Activated T-cell treated with anti-CD3 and anti-CD28 coated beads, Interleukin-2, amount 50 U/mL, for 24 hours (primary cell): ENCODE measurements at places on chromosomes 2 and 18.

DNA sequence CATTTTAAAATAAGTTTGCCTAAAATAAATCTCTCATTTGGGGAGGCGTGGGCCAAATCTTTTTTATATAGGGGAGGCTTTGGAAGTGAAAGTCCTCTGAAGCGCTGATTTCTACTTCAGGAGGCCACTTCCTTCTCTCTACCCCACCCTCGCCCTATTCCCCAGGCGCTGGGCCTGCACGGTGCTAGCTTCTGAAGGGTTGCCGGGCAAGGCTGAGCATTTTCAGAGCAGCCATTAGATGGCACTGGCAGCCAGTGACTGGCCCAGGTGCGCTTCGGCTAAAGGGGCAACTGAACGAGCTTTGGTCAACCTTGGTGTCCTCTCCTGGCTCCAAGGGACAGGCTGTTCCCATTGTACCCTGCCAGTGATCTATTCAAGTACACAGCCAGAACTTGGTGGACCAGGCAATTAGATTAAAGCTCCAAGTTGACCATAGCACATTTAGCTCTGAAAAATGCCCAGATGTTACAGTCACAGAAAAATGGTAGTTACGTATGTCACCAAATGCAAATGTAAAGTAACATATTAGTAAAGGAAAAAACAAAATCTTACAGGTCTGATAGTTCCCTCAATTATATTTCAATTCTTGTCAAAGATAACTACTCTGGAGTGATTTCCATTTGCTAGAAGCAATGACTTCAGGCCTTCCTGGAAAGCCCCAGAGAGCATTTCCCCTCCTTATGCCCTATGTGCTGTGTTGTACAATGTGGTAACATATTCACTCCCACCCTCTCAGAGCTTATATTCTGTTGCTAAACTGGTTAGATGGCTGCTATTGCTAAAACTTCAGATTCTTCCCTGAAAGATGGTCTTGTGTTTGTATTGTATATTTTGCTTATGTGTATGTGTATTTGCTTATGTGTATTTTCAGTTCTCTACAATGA lies 2.1 kb downstream of the POMC start:
- DNase-seq, result peak; percentile 60

GRCh38 chr2:42957861-42958301 lies 165.5 kb upstream of the HAAO start:
- DNase-seq, result no peak

GRCh38 chr2:147198651-147199171 lies 646.1 kb upstream of the ACVR2A start:
- DNase-seq, result no peak

GRCh38 chr2:170974304-170974993 lies 45.4 kb downstream of the GORASP2 start:
- DNase-seq, result no peak

GRCh38 chr2:25314514-25315315 lies 27.0 kb downstream of the DNMT3A start:
- DNase-seq, result peak; percentile 93

- DNase-seq, result no peak
Measured at GRCh38 chr2:48306409-48307284, 223.3 kb upstream of the STON1 start.

GRCh38 chr2:207149249-207150213 lies 16.2 kb downstream of the KLF7 start:
- DNase-seq, result no peak

DNA sequence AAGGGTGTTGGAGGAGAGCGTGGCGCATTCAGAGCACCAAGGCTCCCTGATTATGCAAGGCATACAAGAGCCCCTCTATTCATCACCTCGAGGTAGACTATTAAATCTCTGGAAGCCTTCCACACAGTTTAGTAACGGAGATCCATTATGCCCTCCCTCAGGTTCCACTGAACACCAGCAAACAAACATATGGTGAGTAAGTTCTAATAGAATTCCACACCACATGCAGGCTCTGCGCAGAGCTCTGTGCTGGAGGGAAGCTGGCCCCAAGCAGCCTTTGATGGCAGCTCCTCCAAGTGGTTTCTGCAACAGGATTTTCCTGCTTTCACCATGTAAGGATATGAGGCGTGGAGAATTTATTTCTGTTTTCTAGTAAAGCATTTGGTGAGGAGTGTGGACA lies 238.6 kb downstream of the C1D start:
- no peak for DNase-seq

- no peak for DNase-seq
Measured at GRCh38 chr2:15492773-15493325, 68.3 kb downstream of the NBAS start.

GRCh38 chr2:241619597-241620418 lies 17.1 kb downstream of the THAP4 start:
- peak; percentile 36 for DNase-seq

- no peak for DNase-seq
Measured at GRCh38 chr2:238870261-238870660, 22.4 kb downstream of the TWIST2 start.

DNA sequence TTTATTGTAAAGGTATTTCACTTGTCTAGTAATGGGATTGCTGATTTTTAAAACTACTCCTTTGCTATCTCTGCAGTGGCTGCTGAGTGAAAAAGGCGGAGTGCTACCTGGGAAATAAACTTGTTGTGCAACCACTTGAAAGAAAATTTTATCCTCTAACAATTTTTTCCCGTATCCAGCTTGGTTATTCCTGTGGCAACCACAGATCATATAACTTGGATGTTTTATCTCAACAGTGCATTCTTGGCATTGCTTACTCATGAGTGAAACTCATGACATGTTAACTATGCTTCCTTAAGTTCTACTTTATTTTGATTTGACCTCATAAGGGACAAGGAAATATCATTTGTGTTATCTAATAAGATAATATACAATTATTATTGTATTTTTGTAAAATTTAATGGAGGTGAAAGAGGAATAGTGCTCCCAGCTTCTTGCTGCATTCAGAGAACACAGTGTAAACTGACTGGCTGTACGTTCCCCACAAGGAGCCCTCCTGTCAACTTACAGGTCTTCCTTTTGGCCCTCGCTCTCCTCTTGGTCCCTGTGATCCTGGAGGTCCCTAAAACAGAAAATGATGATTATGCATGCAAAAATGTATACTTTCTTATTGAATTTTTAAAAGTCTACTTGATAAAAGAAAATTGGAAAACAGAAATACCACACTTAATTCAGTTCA lies 82.7 kb downstream of the COL5A2 start:
- DNase-seq, result no peak

GRCh38 chr2:127565261-127566138 lies 30.0 kb downstream of the MYO7B start:
- DNase-seq, result no peak

- DNase-seq, result no peak
Measured at GRCh38 chr2:30454571-30454970, 7.5 kb downstream of the LCLAT1 start.

GRCh38 chr2:8750221-8750620 lies 68.4 kb downstream of the ID2 start:
- DNase-seq, result no peak

- peak; percentile 45 for DNase-seq
Measured at GRCh38 chr2:168194784-168195522, 52.4 kb downstream of the STK39 start.

DNA sequence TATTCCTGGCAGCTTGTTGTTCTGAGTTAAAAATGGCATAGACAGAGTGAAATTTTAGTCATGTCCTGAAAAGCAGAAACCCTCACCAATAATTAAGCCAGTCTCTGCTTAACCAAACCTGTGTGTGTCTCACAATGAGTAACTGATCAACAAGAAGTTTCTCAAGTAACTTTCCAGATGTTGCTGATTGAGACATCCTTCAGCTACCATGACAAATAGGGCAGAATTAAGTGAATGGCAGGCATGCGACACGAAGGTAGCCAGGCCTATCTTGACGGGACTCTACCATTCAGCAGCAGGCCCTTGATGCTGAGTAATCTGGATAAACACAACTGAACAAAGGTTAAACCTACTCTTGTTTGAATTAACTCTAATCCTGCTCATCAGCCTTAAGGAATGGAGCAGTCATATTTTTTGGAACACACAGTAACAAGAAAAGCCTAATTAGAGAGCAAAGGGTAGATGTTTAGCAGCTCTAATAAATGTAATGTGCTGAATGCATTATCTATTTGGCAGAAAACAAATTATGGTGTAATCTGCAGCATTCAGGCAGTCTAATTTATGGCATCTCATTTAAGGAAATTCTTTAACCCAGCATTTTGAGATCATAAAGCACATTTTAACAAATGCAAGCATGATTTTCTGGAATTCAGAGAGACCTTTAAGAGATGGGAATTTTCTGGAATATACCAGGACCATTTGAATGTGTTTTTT lies 159.5 kb upstream of the EPHA4 start:
- no peak for DNase-seq

DNA sequence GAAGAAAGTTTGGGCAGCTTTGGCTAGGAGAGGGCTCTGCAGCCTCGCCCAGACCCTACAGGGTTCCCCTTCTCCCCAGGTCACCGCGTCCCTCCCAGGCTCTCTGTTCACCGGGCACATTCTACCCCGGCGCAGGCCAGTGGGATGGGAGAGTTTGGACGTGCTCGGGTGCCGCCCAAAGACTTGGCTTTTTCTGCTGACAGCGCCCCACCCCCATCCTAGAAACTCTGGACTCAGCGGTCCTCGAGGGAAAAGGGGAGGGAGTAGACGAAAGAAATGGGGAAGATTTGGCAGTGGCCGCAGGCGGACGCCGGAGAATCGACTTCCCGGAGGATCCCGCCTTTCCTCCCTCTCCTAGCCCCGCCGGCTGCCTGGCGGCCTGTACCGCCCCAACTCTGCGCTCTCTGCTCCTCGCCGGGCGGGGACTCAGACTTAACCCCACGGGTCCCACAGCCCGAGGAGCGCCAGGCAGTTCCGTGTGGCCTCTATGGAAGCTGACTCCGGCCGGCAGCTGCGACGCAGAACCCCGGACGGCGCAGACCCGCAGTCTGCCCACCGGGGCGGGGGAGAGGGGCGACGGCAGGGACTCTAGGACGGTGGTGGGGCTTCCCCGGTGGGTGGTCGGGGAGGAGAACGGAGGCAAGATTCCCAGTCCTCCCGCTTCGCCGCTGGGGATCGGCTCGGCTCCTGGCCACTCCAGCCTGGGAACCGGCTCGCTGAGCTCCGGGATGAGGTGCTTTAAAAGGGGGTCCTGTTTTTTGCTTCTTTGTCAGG lies 863 bp upstream of the SIX2 start:
- no peak for DNase-seq

DNA sequence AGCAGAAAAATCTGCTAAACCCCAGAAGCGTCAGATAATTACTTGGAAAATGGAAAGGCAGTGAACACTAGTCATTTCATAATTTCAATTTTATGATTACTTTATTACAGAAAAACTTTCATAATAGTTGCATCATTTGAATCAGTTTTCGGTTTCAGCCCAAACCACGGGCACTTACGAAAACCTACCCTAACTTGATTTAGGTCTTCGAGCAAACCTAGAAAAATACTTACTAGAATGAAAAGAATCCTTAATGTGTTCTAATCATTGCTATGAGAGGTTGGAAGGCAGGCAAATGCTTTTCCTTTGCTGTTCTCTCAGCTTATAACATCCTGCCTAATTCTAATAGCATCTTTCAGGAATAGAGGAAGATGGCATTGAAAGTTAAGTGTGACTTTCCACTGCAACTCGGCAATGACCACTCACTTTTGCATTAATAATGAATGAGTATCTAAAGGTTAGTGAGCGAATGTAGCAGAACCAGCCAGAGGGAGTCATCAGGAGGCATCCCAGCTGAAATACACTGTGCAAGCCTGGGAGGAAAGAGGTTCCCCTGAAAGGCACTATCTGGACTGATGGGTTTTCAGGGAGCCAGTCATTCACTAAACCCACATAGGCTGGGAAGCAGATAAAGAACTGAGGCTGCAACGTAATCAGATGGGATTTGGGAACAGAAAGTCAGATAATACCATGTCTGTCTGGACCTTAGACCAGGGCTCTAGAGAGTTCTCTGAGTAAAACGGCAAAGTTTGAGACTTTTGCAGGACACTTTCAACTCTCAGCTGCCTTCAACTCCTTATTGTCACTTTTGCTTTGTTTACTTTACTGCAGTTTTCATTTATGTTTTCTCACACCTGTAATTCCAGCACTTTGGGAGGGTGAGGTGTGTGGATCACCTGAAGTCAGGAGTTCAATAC lies 520.8 kb downstream of the RNF144A start:
- DNase-seq, result no peak

- no peak for DNase-seq
Measured at GRCh38 chr2:221370857-221371211, 201.3 kb downstream of the EPHA4 start.

DNA sequence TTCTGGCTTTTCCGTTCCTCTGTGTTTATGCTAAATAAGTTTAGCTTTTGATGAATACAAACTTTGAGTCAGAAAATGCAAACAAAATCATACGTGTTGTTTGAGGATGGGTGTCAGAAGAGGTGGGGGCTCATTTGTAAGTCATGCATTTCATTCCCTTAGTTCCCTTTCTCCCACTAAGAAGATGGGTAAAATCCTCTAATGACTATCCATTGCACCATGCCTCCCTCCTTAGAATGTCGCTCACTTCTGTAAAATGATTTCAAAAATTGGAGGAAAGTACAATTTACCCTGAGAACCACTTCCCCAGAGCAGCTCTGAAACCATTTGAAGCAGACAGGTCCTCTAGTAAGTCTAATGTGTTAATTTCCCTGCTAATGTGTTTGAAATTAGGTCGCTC lies 629.6 kb upstream of the VRK2 start:
- DNase-seq, result no peak

GRCh38 chr2:177335917-177336450 lies 56.6 kb upstream of the AGPS start:
- DNase-seq, result no peak

- DNase-seq, result no peak
Measured at GRCh38 chr2:133948610-133949290, 305.1 kb upstream of the MGAT5 start.

DNA sequence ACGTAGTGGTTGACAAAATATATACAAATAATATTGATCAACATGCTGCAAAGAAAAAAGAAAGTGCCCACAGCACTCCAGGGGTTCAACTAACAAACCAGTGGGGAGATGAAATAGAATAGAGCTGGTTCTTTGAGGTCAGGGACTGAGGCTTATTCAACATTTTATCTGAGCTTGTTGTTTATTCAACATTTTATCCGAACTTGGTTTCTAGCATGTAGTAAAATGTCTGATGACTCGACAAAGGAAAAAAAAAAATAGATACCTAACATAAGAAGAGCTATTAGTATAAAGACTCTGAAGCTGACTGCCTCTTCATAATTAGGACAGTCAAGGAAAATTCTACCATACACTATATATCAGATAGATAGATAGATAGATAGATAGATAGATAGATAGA lies 440.9 kb downstream of the NRXN1 start:
- no peak for DNase-seq

- DNase-seq, result no peak
Measured at GRCh38 chr2:204753841-204754240, 208.6 kb downstream of the PARD3B start.

GRCh38 chr2:235955664-235956063 lies 212.5 kb downstream of the GBX2 start:
- no peak for DNase-seq

- DNase-seq, result no peak
Measured at GRCh38 chr2:176039375-176039774, 37.3 kb upstream of the LNPK start.

DNA sequence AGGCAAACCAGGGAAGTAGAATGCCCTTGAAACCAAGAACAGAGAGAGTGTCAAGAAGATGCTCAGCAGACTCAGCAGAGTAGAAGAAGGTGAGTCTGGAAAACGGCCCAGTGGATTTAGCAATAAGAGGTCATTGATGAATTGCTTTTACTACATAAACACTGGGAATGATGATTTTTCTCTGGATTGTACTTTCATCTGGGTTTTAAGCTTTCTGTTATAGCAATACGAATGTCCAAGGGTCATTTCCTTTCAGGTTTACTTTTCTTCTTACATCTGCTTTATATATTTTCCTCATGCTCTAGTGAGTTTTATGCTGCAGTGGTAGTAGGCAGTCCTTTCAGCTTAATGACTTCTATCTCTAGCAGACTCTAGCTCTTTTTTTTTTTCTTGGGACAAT lies 16.9 kb downstream of the EML6 start:
- DNase-seq, result no peak
